ENCODE measurements at places on chromosomes 7 and 10.

GRCh38 chr10:129809841-129810240 is 154.2 kb downstream of the EBF3 start:
- DNase-seq = no peak

DNA sequence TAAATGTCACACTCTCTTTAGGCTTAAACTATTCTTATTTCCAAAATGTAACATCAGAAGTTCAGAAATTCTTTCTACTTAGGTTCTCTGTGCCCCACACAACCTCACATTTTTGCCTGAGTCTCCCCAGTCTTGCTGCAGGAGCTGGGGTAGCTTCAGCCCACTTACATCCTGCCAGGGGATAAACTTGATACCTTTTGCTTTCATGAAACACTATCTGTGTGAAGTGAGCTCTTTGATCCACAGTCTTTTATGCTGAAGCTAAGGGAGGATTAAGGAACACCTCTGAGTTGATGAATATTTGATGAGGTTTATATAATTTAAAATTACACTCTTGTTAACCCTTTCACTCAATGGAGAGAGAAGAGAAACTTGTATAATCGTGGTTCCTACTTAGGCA is 341.0 kb downstream of the AUTS2 start:
- no peak for DNase-seq

- no peak for DNase-seq
These were observed 655.0 kb downstream of the SDK1 start for GRCh38 chr7:3955751-3956696.

DNA sequence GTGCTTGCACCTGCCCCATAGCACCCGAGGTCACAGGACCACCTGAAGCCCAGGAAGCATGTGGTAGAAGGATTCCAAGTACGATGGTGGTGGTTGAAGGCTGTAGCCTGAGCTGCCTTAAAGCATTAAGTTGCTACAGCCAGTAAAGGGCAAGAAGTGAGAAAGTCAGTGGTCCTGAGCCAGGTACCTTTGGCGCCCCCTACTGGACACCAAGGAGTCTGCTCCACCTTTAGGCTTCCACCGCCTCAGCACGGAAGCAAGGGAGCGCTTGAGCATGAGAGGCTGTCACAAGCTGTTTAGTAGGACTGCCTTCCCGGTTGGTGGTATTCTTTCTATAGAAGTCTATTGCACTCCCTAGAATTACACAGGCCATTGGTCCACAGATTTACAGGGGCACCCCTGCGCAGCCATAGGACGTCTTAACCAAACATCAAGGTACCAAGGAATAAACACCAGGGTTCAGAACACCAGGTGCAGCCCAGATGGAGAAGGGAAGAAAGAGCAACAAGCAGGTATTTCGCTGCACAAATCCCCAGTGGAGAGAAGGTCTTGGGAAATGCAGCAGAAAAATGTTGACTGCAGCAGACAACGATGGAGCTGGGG is 2.2 kb downstream of the CRTAC1 start:
- DNase-seq = peak; percentile 65

- no peak for DNase-seq
These were observed 218.4 kb upstream of the PCDH15 start for GRCh38 chr10:55019439-55019838.

DNA sequence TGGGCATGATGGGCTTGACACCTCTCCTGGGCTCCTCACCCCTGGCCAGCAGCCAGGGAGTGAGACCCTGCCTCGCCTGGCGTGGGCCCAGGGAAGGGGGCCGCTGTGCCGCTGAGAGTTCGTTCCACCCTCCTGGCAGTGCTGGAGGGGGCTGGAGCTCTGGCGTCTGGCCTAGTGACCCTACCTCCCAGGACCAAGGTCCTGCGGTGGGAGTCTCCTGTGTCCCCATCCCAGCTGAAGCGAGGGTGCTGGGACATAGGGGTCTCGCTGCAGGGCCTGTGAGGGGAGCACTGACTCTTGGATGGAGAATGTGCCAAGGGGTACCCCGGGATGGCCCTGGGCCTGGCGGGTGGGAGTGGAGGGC is 1.2 kb downstream of the GTF2IRD1 start:
- no peak for DNase-seq

DNA sequence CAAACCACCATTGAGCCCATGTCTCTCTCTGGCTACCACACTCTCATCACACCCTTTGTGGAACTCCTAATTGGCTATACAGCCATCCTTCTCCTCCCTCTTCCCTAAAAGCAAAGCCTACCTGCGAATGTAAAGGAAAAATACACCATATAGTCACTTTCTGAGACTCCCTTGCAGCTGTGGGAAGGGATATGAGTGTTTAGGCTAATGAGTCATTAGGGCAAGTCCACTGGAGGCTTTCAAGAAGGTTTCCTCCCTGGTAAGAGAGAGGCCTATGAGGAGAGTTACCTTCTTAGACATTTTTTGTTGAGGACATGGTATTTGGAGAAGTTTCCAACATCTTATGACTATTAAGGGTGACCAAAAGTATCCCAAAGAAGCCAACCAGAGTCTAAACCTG is 4.1 kb upstream of the TMEM243 start:
- peak; percentile 24 for DNase-seq

DNA sequence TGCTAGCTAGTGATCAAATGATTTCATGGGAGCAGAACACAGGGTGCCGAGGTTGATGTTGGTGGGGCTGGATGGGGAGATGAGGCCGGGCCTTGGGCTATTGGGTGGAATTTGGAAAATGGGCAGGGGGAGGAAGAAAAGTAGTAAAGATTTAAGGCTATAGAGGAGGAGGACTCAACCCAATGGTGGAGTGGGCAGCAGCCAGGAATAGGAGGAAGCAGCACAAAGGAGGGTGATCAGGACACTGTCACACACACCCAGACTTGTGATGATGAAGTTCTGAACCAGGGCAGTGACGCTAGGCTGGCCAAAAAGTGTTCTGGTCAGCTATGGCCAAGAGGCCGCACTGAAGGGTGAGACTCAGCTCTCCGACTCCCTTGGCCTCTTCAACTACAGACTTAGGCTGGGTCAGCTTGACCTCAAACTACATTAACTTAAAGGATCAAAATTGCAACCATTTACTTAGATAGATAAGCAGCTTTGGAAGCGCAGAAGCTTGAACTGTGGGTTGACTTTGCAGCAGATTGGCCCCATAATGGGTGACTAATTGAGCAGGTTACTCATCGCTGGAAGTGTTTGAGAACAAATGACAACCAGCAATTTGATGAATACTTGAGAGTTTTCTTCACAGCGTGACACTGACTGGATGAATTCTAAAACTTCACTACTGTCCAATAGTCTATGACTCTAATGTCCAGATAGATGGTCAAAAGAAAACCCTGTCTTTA is 29.4 kb upstream of the GPR26 start:
- no peak for DNase-seq

DNA sequence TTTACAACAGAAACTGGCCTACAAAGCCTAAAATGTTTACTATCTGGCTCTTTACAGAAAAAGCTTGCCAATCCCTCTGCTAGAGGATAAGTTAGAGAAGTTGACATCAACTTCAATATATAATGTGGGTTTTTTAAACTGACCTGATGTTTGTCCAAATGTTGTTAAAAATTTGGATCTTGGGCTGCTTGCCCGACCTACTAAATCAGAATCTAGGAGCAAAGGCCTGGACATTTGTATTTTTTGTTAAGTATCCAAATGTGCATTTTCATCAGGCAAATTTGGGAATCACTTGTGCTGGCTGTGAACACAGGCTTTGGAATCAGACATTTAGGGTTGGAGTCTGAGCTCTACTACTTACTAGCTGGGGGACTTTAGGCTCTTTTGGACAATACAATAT is 252.7 kb upstream of the CSTF2T start:
- no peak for DNase-seq

DNA sequence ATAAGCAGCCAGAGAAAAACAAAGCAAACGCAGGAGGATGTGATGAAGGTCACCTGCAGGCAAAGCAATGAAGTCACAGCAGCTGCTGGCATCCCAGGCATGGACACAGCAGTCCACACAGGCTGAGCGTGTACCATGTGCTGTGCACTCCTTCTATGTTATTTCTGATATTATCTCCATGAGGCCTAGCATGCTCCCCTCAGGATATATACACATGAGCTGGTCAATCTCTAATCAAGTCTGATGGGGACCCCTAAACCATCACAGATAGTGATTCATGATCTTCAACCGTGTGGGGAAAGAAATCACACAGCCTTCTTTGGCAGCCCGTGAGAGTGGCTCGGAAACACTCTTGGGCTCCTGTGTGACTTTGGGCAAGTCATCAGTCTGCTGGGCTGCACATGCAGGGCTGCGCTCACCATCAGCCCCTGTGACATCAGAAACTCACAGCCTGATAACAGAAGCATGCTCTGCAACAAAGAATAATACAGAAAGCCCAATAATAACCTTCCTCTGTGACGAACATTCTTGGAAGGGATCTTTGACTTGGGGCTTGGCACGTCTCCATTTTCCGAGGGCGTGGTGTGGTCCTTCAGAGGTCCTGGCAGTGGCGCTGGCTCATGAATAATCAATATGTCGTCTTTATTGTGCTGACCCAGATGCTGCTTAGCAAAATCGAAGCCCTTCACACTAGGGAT is 83.0 kb upstream of the ATP6V0A4 start:
- DNase-seq = no peak

GRCh38 chr10:69894156-69894555 is 92.5 kb downstream of the COL13A1 start:
- no peak for DNase-seq

DNA sequence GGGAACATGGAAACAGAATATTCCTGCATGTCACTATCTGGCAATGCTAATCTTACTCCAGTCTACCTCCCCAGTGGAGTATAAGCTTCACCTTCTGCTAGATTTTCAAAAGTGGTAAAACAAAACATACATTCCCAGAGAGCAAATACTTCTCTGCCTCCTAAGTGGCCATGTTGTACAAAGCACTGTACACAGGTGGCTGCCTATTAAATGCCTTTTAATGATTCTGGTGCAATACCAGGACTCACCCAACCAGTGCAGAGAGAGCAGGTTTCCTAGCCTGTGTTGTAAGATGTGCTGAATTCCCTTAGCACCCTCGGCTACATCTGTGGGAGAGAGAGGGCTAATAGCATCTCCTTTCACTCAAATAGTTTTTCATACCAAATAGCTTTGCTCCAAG is 684.3 kb upstream of the NRP1 start:
- no peak for DNase-seq

DNA sequence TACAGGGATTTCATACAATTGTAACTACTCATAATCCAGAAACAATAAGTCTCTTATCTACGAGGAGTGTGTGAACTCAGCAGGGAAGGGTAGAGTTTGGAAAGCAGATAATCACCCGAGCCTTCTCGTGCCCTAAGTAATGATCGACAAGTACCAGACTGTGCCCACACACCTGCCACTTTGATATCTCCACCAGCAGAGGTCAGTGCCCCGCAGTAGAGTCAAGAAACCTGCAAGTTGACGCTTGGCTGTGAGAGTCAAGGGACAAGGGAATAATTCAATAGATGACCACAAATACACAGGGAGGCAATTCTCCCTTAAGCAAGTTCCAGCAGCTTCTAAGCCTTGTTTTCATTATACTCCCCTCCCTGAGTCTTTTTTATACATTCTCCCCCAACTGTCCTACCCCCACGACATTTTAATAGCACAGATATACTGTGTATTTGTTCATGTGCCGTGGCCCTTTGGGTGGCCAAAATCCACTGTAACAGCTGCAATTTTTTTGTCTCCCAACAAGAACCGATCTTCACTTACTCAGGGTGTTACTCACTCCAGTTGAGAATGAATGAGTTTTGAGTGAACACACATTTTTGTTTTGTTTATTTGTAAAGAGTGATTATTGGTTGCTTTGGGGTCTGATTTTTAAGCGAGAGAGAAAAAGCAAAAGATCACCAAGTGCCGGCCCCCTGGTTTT is 106.9 kb upstream of the RHEB start:
- no peak for DNase-seq
